ENCODE measurements at places on chromosomes 2 and 18.

- DNase-seq: no peak
These were observed 26.0 kb upstream of the LAPTM4A start for GRCh38 chr2:20077411-20077940.

GRCh38 chr2:233353101-233353768 lies 1.1 kb upstream of the DGKD start:
- DNase-seq: peak; percentile 84

- no peak for DNase-seq
These were observed 1.5 kb downstream of the TTC21B start for GRCh38 chr2:165952085-165952484.

DNA sequence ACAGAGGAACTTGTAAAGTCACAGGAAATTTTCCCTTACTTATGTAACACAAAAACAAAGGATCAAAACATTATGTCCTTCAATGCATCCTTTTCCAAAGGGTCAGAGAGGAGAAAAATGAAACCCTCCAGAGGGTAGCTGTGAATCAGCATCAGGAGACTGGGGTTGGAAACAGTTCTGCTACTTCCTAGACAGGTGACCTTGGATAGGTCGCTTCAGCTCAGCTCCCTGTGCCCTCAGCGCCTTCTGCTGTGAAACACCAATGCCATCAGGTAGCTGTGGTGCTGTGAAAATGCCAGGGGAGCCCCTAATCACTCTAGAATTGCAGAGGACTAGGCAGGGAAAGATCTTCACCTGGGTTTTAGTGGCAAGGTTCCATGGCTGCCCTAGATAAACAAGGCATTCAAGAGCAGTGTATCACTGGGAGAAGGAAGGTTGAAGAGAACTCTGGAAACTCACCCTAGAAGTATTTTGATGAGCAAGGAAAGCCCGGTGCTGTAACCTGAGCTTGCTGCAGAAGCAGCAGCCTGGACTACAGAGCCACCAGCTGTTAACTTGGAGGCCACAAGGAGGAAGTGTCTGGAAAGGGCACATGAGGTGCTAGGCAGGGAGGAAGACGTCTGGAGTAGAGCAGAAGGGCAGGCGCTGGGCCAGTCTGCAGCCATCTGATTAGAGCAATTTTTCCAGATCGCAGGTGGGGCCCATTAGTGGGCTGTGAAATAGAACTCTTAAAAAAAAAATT lies 100.7 kb upstream of the MCFD2 start:
- DNase-seq: no peak

- no peak for DNase-seq
These were observed 199.6 kb upstream of the LRP1B start for GRCh38 chr2:142330458-142330857.

DNA sequence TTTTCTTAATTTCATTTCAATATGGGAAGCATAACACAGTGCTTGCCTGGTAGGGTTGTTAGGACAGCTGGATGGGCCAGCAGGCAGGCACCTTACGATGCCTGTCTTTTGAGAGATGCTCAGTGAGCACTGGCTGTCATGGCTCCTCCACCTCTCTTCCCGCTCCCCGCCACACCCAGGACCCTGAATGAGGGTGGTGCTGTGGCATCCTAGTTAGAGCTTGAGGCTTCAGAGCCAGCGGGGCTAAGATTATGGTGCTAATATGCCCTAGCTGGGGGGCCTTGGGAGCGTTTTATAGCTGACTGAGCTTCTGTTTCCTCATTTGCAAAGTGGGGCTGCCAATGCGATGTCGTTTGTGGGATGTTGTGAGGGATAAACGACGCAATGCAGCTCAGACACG lies 37.7 kb downstream of the ASB1 start:
- DNase-seq: no peak

- DNase-seq: no peak
These were observed 75.0 kb upstream of the MSTN start for GRCh38 chr2:190137561-190137960.

DNA sequence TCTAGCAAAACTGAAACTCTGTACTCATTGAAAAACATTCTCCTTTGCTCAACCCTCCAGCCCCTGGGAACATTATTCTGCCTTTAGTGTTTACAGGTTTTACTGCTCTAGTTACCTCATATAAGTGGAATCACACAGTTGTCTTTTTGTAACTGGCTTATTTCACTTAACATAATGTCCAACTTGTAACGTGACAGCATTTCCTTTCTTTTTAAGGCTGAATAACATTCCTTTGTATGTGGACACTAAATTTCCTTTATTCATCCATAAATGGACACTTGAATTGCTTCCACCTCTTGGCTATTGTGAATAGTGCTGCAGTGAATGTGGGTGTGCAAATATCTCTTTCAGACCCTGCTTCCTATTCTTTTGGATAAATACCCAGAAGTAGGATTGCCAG lies 144.9 kb downstream of the ACTR3 start:
- no peak for DNase-seq

- no peak for DNase-seq
These were observed 1.3 kb upstream of the PSMD14 start for GRCh38 chr2:161306919-161307318.

- DNase-seq: no peak
These were observed 30.8 kb downstream of the NRP2 start for GRCh38 chr2:205713086-205713485.

DNA sequence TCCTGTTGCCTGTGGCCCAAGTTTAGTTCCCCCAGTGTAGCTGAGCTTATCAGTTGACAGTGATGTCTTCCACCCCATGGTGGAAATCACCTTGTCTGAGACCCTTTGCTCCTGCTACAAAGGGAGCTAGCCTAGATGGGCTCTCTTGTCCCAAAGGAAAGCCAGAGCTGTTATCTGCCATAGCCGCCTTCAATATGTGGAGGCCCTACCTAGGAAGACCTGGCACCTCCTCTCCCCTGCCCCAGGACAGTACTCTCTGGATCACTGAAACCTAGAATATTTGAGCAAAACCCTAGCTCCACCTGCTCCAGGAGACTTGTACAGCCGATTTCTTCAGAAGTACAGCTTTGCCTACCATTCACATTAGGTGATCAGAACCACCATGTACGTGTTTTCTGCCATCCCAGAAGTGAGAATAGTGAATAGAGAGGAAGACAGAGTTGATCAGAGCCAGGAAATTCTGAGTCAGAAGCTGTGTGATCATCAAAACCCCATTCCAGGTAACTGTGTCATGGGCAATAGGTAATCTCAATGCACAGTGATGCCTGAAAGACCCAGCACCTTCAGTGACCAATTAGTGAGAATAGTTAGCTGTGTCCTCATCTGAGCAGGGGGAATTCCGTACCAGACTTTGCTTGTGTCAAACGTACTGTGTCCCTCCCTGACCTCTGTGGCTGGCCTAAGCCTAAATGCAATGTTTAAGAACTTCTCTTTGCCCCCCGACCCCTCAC lies 138.4 kb upstream of the ALPP start:
- DNase-seq: no peak

- DNase-seq: no peak
These were observed 150.1 kb downstream of the CTIF start for GRCh38 chr18:48688961-48689360.

GRCh38 chr2:164694275-164694695 lies 73.0 kb upstream of the GRB14 start:
- no peak for DNase-seq

DNA sequence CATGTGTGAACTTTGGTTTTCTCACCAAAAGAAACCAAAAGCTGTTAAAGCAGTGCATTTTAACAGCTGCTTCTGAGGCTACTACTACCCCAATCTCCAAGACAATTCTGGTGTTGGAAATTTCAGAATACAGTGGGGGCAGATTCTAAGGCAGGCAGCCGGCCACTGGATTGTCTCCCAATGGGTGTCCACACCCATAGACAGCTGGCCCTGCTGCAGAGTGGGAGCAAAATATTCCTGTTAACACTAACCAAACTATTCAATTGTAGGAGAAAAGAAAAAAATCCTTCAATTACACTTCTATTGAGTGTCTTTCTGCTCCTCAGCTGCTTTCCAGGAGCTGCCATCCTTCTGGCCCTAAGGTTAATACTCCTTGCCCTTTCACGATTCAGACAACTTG lies 223.7 kb downstream of the ALK start:
- no peak for DNase-seq

GRCh38 chr2:239826786-239827522 lies 198.2 kb downstream of the NDUFA10 start:
- no peak for DNase-seq

- DNase-seq: no peak
These were observed 434.7 kb downstream of the EPHA4 start for GRCh38 chr2:221137385-221137784.

DNA sequence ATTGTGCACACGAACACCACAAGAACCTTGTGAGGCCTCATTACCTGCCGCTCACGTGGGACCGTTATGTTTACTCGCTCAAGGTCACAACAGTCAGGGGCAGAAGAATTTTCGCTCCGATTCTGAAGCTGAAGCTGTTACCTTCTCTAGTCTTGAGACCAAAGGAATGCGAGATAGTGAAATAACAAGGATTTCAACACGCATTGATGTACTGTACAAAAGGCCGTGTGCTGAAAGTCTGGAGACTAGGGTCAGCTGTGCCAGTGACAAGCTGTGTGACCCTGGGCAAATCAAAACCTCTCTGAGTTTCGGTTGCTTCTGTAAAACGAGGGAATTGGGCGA lies 583 bp downstream of the NEMP2 start:
- DNase-seq: no peak

GRCh38 chr2:238027058-238027457 lies 33.7 kb upstream of the SCLY start:
- no peak for DNase-seq

- no peak for DNase-seq
These were observed 13.9 kb downstream of the RDH14 start for GRCh38 chr2:18546567-18546966.

DNA sequence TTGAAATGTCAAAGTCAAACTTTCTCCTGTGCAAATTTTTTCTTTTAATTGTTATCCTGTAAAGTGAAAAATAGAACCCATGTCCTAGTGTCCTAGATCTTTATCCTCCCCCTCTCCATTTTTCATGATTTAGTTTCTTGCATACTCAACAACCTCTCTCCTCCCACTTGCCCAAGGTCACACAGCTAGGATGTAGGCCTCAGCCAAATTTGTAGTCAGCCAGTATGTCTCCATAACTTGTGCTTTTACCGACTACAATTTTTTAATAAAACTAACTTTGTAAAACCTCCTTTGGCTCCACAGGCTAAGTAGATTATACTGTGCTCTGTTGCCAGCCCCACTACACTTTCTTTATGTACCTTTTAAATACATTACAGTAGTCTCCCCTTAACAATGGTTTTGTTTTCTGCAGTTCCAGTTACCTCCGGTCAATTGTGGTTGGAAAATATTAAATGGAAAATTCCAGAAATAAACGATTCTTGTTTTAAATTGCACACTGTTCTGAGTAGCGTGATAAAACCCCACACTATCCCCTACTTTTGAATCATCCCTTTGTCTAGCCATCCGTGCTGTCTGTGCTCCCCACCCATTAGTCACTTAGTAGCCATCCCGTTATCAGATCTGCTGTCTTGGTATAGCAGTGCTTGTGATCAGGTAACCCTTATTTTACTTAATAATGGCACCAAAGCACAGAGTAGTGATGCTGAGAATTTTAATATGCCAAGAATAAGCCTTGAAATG lies 22.8 kb downstream of the GULP1 start:
- DNase-seq: no peak

DNA sequence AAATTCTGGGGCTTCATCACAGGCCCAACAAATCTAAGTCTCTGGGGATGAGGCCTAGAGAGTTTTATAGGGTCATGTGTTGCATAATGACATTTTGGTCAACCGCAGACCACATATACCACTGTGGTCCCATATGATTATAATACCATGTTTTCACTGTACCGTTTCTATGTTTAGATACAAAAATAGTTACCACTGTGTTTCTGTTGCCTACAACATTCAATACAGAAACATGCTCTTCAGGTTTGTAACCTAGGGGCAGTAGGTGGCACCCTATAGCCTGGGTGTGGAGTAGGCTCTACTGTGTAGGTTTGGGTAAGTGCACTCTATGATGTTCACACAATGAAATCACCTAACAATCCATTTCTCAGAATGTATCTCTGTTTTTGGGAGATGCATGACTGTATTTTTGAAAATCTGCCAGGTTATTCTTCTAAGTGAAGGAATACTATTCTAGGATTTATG lies 485.2 kb downstream of the PTPRM start:
- DNase-seq: no peak

DNA sequence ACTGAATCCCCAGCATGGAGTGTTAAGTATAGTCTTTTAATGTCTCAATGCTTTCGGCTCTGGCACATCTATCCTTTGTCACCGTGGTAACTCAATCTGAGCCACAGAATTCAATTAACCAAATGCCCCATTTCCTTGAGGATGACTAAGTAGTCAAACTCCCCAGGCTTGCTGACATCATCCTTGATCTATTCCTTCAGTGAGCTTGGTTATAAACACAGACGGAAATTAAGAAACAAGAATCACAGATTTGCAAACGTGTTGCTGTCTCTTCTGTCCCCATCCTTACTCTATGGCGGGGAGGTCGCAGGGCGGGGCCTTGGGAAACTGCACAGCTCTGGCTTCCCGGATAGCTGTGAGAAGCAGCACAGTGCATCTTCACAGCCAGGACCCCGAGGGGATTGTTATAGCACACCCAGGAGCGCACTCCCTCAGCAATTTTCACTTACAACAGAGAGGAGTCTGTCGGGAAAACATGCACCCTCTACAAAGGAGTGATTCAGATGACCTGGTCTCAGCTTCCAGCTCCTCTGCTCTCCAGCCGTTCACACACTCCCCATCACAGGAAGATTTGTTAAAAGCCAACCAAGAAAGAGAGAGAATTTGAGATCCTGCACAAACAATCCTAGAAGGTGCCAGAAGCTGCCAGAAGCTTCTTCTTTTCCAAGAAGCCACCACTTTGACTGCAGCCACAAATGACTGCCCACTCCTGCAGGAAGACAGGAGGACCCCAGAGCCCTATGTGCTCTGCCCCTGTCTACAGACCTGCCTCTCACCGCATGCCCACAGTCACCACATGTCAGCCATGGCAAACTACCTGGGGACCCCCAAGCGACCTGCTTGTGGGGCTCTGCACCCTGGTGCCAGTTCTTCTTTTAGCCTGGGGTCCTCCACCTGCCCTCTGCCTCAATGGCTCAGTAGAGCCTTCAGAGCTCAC lies 44.9 kb upstream of the YWHAQ start:
- DNase-seq: no peak

DNA sequence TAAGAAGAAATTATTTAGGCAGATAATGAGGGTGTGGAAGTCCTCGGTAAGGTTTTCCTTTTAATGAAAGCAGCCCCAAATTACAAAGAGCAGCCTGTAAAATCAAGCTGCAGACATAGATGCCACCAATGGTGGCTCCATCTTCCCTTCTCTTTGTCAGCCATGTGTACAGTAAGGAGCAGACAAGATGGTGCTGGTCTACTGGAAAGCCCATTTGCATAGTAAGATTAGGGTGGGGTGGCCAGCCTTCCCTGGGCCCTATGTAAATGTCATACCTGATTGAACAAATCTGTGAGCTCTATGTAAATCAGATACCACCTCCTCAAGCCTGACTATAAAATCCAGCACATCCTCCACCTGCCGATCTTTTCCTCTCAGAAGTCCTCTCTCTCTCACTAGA lies 154.4 kb upstream of the SERTAD2 start:
- no peak for DNase-seq

GRCh38 chr18:45316127-45316526 lies 299.1 kb upstream of the SLC14A2 start:
- no peak for DNase-seq

Data from upper lobe of left lung (tissue), 6 donors.